ENCODE measurements at places on chromosomes 13 and 19.

DNA sequence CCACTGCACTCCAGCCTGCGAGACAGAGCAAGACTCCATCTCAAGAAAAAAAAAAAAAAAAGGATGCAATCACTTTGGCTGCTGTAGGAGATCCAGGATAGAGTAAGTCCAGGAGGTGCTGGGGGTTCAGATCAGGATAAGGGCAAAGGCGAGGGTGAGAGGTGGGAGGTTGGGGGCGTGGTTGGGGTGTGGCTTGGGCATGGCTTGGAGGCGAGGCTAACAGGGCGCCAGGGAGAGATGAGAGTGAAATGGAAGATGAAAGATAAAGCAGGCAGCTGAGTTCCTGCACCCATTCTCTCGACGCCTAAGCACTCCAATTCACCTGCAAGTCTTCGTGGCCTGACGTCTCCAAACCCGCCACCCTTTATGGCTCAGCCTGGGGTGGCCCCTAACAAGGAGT is 25.0 kb upstream of the ZNRF4 start:
- DNase-seq = no peak

DNA sequence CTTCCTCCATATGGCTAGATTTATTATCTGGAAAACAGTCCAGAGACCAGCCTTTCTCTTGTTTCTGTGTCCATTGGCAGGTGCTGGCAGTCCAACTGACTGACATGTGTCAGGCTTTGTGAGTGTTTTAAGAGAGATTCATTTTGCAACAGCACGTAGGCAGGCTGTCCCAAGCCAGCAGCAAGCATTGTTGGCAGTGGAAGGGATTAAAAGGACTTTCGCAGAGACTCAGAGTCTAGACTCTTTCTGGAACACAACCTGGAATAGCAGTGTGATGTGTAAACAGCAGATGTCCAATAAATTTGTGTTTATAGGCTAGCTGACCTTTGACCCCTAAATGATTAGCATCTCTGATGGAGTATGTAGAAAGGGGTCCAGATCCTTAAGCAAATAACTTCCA is 222.2 kb upstream of the SERP2 start:
- no peak for DNase-seq

DNA sequence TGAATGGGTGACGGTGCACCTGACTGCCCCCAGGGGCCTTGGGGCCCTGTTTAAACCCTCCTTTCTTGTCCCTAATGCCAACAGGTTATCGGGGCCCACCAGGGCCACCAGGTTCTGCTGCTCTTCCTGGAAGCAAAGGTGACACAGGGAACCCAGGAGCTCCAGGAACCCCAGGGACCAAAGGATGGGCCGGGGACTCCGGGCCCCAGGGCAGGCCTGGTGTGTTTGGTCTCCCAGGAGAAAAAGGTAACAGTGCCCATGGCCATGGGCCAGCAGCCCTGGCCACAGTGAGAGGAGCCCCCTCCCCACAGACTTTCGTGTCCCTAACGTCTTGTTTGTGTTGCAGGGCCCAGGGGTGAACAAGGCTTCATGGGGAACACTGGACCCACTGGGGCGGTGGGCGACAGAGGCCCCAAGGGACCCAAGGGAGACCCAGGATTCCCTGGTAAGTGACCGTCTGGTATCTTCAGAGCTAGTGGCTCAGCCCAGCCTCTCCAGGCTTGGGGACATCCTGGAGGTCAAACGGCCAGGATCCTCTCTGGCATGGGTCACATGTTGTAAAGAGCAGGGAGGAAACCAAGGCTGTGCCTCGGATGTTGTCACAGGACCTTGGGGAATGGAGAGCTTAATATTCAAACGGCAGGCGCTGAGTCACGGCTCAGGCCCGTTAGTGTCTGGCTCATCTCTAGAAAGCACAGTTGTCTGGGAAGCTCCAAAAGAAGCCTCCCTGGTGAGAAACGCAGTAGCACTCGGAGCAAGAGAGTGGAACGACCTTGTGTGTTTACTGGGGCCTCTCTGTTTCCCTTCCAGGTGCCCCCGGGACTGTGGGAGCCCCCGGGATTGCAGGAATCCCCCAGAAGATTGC is 58.3 kb downstream of the RAB20 start:
- DNase-seq = no peak

GRCh38 chr19:17560205-17560595 is 4.8 kb downstream of the COLGALT1 start:
- no peak for DNase-seq

GRCh38 chr19:1383017-1383311 is 743 bp upstream of the NDUFS7 start:
- DNase-seq = no peak

GRCh38 chr13:60645676-60646075 is 248.7 kb downstream of the TDRD3 start:
- no peak for DNase-seq

DNA sequence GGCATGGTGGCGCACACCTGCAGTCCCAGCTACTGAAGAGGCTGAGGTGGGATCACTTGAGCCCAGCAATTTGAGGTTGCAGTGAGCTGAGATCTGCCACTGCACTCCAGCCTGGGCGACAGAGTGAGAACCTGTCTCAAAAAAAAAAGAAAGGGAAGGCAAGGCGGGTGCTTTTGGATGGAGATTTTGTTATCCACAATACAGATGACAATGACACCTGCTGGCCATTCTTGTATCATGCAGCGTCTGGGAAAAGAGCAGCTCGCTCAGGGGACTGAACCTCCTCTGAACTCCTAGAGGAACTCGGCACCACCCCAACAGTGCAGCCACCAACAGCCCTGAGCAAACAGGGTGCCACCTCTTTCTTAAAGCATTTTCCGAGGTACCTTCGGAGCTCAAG is 22.8 kb downstream of the HAUS8 start:
- peak; percentile 9 for DNase-seq

Data from stimulated activated CD4-positive, alpha-beta T cell treated with anti-CD3 and anti-CD28 coated beads, Interleukin-12 subunit alpha, Interleukin-12 subunit beta, amount 100 ng/mL, for 4 hours (primary cell).